ENCODE measurements at places on chromosomes 11 and 22.

DNA sequence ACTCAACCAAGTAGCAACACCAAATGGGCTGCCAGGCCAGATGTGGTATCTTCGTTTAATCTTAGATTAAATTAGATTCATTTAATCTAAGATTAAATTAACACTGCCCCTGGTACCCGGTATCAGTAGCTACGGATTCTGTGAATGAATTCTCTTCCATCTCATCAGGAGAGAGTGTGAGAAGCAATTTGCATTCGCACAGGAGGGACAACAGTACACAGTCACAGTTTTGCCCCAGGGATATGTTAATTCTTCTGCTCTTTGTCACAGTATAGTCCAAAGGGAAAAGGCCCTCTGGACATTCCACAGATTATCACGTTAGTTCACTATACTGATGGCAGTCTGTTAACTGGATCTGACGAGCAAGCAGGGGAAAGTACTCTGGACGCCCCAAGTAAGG lies 22.9 kb downstream of the ASCL2 start:
- no peak for DNase-seq

DNA sequence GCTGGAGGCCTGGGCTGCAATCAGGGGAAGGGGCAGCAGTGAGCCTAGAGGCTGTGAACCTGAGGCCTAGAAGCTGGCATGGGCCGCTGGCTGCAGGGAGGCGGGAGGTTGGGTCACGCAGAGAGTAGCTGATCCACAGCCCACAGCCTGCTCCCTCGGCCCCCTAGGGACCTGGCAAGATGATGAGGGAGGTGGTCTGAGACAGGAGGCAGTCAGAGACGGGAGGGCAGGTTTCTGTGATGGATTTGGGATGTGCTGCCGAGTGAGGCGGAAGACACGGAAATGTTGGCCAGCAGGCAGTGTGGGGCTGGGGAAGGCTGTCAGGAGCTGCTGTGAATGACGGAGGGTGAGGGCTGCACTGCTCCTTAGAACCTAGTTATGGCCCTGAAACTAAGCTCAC lies 22.7 kb downstream of the LRFN4 start:
- DNase-seq = no peak

DNA sequence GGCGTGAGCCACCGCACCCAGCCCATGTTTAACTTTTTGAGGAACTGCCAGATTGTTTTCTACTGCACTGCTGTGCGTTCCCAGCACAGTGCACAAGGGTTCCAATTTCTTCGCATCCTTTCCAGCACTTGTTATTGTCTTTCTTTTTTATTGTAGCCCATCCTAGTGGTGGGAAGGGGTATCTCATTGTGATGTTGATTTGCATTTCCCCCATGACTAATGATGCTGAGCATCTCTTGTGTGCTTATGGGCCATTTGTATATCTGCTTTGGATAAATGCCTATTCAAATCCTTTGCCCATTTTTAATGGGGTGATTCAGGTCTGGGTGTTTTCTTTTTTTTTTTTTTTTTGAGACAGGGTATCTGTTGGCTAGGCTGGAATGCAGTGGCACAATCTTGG lies 36.6 kb upstream of the SYT7 start:
- DNase-seq = no peak

- DNase-seq = no peak
Measured at GRCh38 chr11:120066738-120067437, 71.0 kb downstream of the TRIM29 start.

- DNase-seq = no peak
Measured at GRCh38 chr11:35065566-35065965, 73.4 kb upstream of the CD44 start.

GRCh38 chr11:47886096-47886495 lies 37.9 kb upstream of the NUP160 start:
- no peak for DNase-seq

DNA sequence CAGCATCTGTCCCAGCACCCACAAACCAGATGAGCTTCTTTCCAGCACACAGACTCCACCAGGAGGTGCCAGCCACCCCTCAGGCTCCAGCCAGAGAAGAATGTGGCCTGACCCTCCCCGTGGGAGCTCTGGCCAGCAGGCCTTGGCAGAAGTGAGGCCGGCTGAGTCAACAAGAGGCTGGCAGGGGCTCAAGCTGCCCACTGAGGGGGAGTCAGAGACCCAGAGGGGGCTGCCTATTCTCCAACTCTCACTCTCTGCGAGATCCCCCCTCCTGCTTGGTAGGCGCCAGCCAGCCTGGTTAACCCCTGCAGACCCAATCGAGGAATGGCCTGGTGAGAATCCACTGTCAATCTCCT lies 10.6 kb upstream of the CDC42EP1 start:
- DNase-seq = no peak

GRCh38 chr22:29690476-29690875 lies 29.3 kb upstream of the CABP7 start:
- no peak for DNase-seq

DNA sequence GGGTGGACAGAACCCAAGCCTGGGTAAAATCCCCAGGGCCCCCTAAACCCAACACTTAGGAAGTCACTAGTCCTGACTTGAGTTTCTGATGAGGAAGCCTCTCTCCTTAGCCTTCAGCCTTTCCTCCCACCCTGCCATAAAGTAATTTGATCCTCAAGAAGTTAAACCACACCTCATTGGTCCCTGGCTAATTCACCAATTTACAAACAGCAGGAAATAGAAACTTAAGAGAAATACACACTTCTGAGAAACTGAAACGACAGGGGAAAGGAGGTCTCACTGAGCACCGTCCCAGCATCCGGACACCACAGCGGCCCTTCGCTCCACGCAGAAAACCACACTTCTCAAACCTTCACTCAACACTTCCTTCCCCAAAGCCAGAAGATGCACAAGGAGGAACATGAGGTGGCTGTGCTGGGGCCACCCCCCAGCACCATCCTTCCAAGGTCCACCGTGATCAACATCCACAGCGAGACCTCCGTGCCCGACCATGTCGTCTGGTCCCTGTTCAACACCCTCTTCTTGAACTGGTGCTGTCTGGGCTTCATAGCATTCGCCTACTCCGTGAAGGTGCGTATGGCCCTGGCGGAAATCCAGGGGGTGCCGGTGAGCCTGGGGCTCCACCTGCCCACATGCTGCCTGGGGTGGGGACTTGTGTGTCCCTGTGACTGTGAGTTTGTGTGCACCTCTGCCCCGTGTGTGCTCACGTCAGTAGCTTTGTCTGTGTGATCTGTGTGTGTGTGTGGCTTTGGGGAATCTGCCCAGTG lies at the start of gene IFITM1:
Gene IFITM1 (plus strand): TSS at position 254 of the 767 bp plus-strand sequence. CDS start 131 bp downstream, at position 385.
- peak; percentile 82 for DNase-seq

- no peak for DNase-seq
Measured at GRCh38 chr11:21514316-21514715, 678.6 kb upstream of the ANO5 start.

DNA sequence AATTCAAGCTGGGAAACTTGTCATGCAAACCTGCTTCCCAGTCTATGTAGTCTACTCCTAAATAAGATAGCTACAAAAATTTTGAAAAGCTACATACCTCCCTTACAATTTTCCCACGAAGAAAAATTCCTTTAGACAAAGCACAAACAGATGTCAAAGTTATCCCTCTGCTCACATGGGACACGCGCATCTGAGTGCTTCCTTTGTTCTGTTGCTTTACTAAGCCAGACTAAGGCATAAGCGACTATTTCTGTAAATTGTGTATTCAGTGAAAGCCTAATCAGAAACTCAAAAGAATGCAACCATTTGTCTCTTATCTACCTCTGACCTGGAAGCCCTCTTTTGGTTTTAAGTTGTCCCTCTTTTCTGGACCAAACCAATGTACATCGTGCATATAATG lies 583.7 kb upstream of the B3GAT1 start:
- no peak for DNase-seq

GRCh38 chr22:27344546-27344945 lies 457.0 kb downstream of the MN1 start:
- DNase-seq = no peak

All from GM06990 (cell line).